Osteoblast (primary cell): ENCODE measurements at places on chromosomes 5 and 9.

DNA sequence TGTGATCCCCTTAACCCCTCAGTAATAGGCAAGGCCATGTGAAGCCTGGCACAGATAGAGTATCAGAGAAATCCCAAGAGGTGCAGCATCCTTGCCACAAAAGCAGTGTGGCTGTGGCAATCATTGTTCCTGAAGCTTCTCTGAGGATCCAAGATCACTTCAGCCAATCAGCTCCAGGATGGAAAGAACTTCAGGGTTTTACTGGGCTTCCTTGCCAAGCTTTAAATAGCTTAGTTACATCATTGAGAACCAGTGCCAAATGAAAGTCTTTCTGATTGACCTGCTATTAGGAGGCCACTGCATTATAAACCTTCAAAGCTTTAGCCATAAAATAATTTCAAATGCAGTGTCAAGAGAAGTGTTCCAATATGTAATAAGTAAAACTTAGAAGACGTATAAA is 430.6 kb downstream of the PIK3R1 start:
- DNase-seq: no peak

- DNase-seq: no peak
These were observed 151.9 kb upstream of the SMC2 start for GRCh38 chr9:103942200-103942599.

DNA sequence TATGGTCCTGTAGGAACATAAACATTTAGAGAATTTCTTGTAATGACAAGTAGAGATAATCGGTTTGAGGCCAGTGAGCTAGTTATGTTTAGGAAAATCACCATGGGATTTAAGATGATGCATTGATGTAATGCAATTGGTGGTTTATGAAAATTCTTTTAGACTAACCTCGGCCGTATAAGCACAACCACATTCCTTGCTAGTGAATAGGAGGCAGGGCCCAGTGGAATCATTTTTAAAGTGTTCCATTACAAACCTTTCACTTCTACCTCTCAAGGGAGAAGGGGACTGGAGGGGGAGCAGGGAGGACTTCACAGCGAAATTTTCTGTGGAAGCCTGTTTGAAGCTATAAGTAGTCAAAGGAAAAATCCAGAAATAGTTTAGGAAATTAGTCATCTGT is 71.8 kb upstream of the NFIL3 start:
- peak; percentile 83 for DNase-seq

GRCh38 chr5:61306531-61307131 is 25.4 kb upstream of the ZSWIM6 start:
- peak; percentile 81 for DNase-seq

GRCh38 chr5:170302653-170303501 is 5.3 kb upstream of the LCP2 start:
- DNase-seq: no peak
